Activated CD4-positive, alpha-beta T cell treated with anti-CD3 and anti-CD28 coated beads, Interleukin-2, amount 50 U/mL, for 48 hours (primary cell): ENCODE measurements at places on chromosomes 1 and 21.

- peak; percentile 86 for DNase-seq
Observed at GRCh38 chr1:152458384-152459185, 44.5 kb upstream of the CRNN start.

- DNase-seq: no peak
Observed at GRCh38 chr1:193199940-193200339, 13.5 kb upstream of the B3GALT2 start.

GRCh38 chr1:5267603-5268235, 613.3 kb downstream of the AJAP1 start:
- no peak for DNase-seq

DNA sequence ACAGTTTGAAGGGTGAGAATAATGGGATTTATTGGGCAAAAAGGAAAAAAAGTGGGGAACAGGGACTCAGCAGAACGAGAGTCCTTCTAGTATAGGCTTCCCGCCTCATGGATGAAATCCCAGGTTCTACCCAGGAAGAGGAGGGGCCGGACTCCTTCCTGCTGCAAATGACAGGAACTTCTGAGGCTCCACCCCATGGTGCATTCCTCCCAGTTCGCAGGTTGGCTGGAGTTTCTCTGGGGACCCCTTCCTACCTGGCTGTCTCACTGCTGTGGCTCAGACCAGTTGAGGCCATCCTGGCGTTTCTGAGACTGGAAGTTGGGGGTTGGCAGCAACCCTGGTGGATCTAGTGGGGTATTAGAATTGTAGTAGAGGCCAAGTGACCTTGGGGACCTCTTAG, 27.5 kb downstream of the CNIH3 start:
- DNase-seq: no peak

- DNase-seq: no peak
Observed at GRCh38 chr1:59409549-59409948, 112.7 kb downstream of the FGGY start.
